ENCODE measurements at places on chromosomes 5 and 9.

DNA sequence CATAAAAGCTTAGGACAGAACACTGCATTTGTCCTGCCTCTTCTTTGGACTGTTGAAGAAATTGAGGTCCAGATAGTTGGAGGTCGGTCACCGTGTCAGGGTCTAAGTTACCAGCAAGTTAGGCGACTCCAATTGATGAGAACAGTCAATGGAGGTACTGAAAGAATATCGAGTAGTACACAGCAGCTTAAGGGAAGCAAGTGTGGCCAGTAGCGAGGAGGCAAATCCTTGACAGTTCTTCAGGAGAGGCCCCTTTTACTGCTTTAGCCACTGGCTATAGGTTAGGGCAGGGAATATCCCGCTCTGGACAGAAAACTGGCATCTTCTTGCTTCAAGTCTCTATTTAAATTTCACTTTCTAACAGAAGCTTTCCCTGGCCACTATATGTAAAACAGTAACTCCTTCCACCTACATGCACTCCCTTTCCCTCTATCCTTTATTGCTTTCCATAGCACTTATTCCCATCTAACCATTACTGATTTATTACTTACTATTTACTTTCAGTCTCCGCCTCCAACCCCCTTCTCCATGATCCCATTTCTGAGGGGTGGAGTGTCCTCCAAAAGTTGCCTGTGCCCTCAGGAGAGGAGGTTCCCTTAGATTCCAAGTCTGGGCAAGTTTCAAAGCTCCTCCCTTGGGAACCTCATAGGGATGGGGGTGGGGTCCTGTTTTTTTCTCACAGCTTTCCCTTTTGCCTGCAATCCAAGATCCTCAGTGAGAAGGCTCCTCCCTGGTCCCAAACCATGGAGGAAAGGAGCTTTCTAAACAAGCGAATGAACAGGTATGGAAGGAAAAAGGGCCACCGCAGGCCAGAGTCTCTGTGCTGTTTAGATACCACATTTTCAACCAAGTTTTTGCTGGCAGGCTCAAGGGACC lies 4.1 kb upstream of the PRDM6 start:
- DNase-seq, result no peak

GRCh38 chr9:75054368-75055001 lies 26.4 kb upstream of the CARNMT1 start:
- no peak for DNase-seq

DNA sequence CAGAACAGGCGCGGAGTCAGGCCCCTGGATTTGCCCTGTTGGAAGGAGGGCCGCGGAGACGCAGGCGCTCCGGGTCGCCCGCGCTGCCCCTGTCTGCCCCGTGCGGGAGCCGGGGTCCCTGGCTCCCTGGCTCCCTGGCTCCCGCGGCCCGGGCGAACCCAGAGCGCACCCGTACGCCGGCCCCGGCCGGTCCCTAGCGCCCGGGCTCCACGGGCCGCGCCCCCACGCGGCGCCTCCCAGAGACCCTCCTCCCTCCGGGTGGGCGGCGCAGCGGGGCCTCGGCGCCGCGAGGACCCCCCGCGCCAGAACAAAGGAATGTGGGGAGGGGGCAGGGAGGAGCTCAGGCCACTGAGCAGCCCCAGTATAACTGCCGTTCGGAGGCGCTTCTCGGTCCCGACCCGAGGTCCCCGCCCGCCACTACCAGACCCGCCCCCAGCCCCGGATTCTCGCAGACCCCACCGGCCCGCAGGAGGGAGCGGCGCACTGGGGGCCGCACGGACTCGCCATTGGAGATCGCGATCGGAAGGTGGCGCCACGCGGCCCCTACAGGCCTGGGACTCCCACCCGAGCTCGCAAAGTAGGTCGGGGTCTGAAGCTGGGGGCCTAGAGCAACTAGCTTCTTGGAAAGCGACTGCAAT lies 2.4 kb downstream of the NFIL3 start:
- no peak for DNase-seq

DNA sequence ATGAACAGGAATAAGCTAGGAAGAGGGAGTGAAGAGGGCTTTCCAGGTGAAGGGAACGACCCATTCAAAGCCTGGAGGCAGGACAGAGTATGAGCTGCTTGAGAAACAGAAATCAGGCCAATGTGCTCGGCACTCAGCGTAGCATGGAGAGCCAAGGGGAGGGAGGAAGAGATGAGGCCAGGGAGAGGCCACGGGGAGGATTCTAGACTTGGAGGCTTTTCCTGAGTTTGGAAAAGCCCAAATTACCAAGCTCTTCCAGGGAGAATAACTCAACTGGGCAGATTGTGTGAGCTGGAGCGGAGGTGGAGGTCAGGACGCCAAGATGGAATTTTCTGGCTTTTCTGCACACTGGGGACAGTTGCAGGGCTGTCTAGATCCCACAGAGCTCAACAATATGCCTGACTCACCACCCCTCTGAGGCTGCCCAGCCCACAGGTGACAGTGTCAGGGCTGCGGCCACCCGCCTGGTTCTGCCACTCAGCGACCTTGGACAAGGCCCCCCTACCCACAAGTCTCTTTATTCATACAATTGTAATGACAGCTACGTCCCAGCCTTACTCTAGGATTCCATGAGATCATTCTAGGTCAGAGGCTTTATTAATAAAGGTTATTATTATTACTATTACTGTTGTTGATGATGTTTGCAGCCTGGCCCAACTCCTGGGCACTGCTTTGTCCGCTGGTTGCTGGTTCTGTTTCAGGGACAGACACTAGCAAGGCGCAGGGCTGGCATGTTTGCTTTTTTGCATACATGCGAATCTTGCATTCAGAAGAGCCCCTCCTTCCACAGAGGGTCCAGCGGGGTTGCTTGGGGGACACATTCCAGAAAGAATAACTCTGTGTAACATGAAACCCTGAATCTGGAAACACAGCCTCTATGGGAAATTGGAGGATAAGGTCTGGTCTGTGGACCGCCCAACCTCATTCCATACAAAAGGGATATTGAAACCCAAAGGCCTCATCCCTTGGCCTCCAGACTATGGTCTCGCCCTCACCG lies 9.4 kb upstream of the LMX1B start:
- DNase-seq, result no peak

GRCh38 chr5:22835686-22836085 lies 17.5 kb downstream of the CDH12 start:
- no peak for DNase-seq

DNA sequence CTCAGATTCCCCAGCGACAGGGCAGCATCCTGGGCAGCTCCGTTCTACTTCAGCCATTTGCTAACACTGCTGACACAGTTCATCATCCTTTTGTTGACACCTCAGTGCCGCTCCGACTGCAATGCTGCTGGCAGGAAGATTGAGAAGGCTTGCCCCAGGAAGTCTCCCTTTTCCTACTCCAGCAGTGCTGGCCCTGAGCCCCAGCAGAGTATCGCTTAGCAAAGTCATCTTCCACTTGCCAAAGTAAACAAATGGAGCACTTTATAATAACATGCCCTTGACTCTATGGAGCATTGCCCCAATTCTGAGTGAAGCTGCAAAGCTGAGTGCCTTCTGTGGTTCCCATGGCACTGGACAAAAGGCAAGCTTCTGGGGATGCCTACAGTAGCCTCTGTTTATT lies 32.2 kb downstream of the PRLR start:
- no peak for DNase-seq

GRCh38 chr5:62938927-62939326 lies 360.3 kb downstream of the LRRC70 start:
- no peak for DNase-seq

DNA sequence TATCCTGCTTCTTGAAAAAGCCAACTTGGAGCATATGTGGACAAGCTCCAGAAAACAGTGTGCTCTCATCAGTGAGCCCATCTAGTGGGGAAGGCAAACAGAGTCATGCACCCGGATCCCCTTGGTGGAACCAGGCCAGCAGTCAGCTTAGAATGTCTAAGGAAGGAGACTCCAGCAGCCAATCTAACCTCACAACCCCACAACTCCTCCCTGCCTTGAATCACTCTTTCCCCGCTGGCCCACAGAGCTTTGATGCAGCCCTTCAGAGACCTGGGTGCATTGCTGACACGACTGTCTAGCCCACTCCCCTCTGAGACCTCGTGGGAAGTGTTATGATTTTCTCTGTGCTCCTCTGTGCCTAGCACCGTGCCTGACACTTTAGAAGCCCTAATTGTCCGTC lies 623.7 kb downstream of the BNC2 start:
- no peak for DNase-seq

DNA sequence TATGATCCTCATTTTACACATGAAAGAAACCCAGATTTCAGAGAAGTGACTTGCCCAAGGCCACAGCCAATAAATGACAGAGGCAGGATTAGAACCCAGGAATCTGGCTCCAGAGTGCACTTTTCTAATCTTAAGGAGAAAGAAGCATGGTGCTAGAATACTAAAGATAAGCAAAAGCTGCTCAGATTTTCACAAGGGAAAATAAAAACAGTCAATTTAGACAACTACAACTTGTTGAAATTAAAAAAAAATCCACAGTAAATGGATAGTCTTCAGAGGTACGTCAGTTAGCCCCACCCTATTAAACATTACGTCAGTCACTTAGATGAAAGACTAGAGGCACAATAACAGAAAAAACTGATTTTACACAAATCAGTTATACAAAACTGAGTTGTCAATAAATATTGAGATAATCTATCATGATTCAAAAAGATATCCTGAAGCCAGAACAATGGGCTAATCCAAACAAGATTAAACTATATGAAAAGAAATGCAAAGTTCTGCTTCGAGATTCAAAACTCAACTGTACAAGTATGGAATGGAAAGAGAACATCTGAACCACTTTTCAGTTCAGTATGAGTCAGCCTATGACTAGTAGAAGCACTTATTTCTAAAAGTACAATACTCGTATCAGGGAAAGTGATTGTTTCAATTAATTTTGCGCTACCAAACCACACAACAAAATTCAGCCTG lies 9.3 kb downstream of the TMEM245 start:
- DNase-seq, result no peak
